ENCODE measurements at places on chromosomes 4 and X.

GRCh38 chr4:26579169-26579568 is 4.7 kb upstream of the TBC1D19 start:
- no peak for DNase-seq

GRCh38 chrX:68365341-68365740 is 68.0 kb downstream of the OPHN1 start:
- DNase-seq, result no peak

- DNase-seq, result no peak
These were observed 16.9 kb upstream of the WAS start for GRCh38 chrX:48666649-48667048.

GRCh38 chrX:40154250-40154852 is 56.6 kb upstream of the BCOR start:
- no peak for DNase-seq

- DNase-seq, result no peak
These were observed at the start of gene GPR173 for GRCh38 chrX:53048169-53049126. GPR173 (plus strand) TSS chrX:53048789; CDS start chrX:53076622, 27,833 bp downstream.

GRCh38 chrX:124406294-124407014 is 60.1 kb downstream of the SH2D1A start:
- peak; percentile 1 for DNase-seq

GRCh38 chr4:169716677-169717076 is 41.1 kb downstream of the HPF1 start:
- no peak for DNase-seq

DNA sequence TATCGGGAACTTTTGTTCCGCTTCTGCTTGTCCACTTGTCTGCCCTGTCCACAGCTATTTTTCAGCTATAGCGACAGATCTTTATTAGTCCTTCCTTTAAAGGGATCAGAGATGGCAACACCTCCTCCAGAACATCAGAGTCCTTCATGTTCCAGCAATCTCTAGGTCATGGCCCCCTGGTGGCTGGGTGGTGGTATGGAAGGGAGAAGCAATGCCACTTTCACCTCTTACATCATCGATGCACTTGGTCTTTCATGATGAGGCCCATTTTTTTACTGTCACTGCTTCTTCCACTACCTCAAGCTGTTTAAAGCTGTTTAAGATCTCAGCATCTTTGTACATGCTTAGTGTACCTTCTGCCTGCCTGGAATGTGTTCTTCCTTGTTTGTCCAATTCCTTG is 106.7 kb downstream of the ARHGAP6 start:
- no peak for DNase-seq

DNA sequence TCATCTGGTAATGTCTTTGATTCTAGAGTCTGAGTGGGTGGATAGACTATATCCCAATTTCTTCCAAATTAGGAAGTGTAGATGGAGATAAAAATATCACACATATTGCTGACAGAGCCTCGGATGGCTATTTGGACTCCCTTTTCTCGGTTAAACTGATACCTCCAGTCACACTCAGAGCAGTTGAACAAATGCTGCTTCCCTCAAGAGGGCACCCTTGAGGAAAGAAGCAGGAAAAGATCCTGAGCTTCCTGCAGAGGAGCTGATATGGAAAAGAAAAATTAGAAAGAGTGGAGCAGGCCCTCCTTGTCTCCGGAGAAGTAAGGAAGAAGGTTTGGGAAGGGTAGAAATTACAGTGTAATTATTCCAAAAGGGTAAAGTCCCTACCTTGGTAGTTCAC is 96.2 kb upstream of the CCSER1 start:
- no peak for DNase-seq

DNA sequence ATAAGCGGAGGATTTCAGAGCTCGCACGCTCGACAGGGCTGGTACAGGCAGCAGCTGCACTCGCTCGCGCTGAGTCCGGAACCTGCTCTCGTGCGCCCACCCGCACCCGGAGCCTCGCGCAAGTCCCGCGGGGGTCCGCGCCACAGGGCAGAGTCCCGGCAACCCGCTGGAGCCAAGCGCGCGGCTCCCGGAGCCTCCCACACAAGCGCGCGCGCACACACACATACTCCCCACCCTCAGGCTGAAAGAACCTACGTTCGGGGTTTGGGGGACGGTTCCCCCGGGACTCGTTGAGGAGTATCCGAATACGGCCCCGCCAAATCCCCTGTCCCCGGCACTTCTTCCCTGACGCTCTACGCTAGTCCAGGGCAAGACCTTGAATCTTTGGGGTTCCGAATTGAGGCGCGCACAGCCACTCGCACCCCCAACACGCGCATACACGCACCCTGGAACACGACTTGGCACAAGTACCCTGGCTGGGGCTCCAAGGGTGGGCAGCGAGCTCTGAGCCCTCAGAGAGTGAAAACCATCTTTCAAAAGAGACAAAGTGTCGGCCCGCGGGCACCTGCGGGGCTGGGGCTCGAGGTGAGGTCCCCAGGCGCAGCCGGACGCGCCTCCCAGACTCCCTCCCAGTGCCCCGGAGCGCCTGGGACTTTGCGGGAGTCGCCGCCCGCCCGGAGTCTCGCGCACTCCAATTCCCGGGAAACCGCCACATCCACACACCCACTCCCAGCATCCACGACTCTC is 952 bp downstream of the ANOS1 start:
- no peak for DNase-seq

GRCh38 chrX:123830309-123830708 is 29.5 kb upstream of the XIAP start:
- DNase-seq, result no peak

DNA sequence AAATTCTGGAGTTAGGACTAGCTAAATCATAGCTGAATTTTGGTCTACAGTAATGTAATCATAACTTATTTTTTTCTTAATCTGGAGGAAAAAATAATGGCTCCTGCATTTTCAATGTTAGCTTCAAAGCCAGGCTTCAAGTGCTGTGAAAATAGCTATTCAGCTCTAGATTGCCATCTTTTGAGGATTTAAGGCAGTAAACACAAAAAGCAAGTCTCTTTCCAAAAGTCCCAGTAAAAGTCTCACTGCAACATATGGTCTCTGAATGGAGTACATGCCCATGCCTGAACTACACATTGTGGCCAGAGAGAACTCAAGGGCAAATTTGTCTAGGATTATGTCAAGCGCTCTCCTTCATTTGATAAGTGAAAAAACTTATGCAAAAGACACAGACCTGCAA is 720.9 kb downstream of the FSTL5 start:
- DNase-seq, result no peak

GRCh38 chrX:110280954-110281353 is 36.9 kb downstream of the AMMECR1 start:
- DNase-seq, result no peak

DNA sequence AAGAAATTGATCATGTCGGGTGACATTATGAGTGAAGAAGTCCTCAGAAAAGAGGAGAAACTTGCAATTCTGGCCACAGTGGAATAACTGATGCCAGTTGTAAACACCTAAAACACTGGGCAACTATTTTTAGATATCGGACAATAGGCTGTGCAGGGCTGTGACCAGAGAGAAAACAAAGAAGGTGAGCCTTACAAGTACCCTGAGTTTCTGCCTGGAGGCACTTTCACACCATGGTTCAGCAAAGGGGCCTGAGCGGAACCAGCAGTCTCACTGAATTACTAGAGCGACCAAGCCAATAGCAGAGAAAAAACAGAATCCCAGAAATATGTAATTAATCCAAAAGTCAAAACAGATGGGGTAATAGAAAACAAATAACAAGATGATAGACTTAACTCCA is 11.2 kb downstream of the IRAK1 start:
- no peak for DNase-seq

- no peak for DNase-seq
These were observed 2.0 kb upstream of the ZNF185 start for GRCh38 chrX:152895724-152896420.

GRCh38 chr4:34422472-34423175 is 1821.7 kb downstream of the ARAP2 start:
- DNase-seq, result no peak

DNA sequence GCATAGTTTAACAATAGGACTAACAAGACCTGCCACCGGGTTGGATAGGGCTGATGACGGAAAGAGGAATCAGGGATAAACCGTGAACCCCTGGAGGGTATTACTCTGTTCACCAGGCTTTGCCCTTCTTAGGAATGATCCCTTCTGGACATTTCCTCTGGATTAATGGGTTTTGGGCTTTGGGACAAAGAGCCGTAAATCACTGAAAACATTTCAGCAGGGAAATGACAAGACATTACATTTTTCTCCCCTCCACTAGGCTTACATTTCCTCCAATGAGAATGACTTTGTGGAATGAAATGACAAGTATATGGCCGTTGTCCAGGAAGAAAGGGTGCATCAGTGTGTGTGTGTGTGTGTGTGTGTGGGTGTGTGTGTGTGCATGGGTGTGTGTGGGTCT is 25.9 kb upstream of the RBPJ start:
- no peak for DNase-seq

DNA sequence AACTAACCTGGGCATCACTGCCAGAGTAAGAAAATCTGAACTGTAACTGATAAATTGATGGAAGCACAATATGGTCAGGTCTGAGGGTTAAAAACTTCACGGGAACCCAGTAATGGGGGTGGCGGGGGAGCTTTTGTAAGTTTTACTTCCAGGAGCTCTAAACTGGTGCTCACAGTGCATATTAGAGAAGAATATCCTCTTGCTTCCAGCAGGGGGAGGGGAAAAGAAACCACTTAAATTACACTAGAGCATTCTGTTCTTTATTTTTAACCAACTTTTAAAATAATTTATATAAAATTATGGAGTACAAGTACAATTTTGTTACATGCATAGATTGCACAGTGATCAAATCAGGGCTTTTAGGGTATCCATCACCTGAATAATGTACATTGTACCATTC is 33.7 kb downstream of the WDR17 start:
- DNase-seq, result no peak

DNA sequence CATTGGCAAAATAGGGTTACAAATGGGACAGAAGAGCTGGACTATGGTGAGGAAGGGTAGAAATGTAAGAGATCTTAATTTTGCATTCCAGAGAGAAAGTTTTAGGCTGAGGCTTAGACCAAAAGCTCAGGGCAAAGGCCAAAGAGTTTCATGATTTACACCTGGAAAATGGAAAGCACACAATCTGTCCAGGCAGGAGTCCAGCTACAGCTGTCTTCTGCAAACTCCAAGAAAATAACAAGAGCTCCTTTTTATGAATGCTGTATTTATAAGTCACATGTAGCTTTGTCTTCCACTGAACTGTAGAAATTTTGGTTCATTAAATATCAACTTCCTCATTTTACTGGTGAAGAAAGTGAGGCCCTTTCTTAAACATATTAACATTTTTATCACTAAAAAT is 288.0 kb upstream of the ATOH1 start:
- DNase-seq, result no peak

- no peak for DNase-seq
These were observed 2.9 kb downstream of the EDA start for GRCh38 chrX:69618803-69619202.

GRCh38 chr4:30537456-30537855 is 182.7 kb upstream of the PCDH7 start:
- no peak for DNase-seq

DNA sequence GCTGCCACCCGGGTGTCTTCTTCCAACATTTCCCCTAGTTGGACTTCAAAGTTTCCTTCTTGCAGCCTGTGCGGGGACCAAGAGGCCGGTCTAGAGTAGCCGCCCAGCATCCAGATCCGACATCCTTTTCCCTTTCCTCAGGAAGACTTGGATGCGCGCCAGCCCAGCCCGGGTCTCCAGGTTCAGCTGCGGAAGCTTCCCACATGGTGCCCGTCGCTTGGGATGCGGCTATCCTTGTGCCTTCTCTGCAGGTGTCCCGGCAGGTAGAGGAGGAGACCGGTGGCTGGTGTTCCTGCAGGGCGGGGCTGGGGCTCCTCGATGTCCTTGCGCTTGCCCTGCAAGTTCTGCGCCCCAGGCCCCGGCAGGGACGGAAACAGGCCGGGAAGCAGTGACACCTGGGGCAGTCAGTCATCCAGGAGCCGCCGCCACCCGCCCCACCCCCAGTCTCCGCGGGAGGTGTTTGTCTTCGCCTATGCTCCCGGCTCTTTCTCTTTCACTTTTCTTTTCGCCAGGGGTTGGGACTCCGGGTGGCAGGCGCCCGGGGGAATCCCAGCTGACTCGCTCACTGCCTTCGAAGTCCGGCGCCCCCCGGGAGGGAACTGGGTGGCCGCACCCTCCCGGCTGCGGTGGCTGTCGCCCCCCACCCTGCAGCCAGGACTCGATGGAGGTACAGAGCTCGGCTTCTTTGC is at the start of gene IL15:
Gene IL15, plus strand, starts transcription at position 502 of the 689 bp plus-strand sequence. CDS start 82,882 bp downstream, outside the sequence.
- DNase-seq, result no peak

Data from stimulated activated CD8-positive, alpha-beta memory T cell treated with anti-CD3 and anti-CD28 coated beads, Interleukin-15, amount 100 ng/mL, for 24 hours (primary cell).